ENCODE measurements at places on chromosomes 1 and 21.

- no peak for DNase-seq
Measured at GRCh38 chr1:76687307-76688175, 179.7 kb upstream of the ST6GALNAC5 start.

DNA sequence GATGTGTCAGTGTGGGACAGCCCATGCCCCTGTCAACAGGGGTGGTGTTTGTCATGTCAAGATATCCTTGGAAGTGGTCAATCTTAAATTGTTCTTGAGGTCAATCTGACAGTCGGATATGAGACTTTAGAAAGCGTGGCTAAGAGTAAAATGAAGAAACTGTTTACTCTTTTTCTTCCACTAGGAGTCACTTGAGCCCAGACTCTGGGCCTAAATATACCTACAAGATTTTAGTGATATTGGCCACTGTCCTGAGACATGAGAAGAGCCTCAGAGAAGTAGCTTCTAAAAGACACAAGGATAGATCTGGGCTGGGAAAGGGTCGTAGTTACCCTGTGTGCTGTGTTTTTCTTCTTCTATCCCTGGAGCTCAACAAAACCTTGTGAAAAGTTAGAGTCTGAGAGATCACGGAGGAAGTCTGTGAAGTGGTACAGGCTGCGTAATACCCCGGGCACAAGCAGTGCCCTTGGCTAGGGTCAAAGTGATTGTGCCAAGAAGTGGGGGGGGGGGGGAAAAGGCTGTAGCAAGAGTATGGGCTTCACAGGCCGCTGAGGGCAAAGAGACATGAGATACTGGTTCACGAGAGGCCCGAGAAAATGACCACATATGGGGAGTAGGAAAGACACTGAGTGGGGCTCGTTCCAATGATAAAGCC lies 355.2 kb upstream of the GREM2 start:
- DNase-seq = no peak

GRCh38 chr1:110006516-110006915 lies 22.0 kb downstream of the AHCYL1 start:
- no peak for DNase-seq

- DNase-seq = no peak
Measured at GRCh38 chr1:15342408-15342967, 67.2 kb upstream of the EFHD2 start.

- DNase-seq = no peak
Measured at GRCh38 chr21:16594191-16594590, 864.4 kb downstream of the USP25 start.

DNA sequence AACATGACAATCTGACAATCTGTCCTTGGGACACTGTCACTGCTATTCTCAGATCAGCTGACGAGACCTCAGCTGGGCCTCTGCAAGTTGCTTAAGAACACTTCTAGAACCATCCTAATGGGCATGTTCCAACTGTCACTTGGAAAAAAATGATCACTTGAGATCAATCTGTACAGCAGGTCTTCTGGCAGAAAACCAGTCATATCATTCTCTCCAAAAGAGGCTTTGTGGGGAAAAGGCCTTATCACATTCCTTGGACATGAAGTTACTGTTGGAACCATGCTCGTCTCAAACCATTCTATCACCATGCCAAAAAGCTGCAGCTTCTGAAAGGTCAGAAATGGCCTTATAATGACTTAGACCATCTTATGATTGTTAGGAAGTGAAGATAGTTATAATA lies 744.2 kb downstream of the USP25 start:
- DNase-seq = peak; percentile 14

DNA sequence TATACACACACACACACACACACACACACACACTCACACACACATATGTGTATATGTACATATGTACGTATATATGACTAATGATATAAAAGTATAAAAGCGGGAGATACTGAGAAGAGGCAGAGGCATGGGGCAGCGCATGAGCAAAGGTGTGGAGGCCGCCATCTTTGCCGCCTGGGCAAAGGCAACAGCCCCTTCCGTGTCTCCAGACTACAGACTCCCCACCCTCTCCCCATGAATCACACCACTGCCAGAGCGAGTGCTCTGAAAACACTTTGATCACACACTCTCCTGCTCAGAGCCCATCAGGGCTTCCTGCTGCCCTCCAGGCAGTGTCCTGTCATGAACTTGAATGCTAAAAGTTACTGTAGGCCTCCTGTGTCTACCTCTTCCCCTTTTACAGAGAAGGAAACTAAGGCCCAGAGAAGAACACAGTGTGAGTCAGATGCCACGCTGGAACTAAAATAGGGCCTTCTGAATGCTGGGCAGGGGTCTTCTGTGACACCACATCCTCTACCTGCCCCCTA lies 54.7 kb upstream of the SSBP3 start:
- no peak for DNase-seq

DNA sequence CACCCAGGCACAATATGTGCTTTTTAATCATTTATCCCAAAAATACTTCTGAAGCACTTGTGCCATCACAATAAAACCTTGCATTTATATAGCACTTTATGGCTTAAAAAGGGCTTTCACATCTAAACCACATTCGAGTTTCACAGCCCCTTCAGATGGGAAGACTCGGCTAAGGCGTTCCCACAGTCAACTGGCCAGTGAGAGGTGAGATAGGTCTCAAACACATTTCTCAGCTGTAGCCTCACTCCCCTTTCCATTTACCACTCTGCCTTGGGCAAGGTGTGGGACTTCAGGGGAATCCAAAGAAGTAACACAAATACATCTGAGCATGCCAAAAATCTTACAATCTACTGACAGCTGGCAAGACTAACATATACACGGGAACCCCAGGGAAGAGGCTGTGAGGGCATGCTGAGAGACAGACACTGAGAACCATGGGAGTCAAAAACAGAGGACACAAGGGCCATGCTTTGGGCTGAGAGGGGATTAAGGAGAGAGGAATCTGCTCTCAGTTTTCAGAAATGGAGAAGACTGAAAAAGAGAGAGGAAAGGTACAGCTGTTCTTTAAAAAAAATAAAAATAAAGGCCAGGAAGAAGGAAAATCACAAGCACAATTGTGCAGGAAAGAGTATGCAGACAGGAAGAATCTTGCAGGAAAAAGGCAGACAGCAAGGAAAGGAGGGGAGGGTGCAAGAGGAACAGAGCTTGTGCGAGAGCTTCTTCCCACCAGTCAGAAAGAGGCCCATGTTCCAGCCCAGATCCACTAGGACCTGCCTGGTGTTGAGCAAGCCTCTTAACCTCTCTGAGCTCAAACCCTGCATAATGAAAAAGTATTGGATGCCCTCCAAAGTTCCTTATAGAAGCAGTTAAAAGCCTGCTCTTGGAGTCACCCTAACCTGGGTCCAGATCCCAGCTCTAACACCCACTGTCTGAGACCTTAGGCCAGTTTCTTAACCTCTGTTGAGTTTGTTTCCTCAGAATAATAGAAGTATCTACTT lies 73.5 kb downstream of the JAK1 start:
- no peak for DNase-seq

DNA sequence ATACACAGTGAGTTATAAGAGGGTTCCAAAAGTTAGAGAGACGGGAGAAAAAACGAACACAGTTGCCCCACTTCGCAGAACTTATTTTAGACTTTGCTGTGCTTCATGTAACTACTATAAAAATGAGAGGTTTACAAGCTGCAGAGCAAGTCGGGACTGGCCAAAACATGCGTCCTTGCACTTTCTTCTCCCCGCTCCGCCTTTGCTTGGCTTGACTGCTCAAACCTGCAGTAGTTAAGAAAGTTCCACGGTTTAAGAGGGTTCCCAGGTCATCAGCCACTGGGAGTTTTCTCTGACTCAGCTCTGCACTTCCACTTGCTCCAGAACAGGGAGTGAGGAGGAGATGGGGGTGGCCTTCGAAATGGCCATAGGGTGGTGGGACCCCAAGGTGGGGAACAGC lies 36.2 kb downstream of the CLIC6 start:
- DNase-seq = no peak

DNA sequence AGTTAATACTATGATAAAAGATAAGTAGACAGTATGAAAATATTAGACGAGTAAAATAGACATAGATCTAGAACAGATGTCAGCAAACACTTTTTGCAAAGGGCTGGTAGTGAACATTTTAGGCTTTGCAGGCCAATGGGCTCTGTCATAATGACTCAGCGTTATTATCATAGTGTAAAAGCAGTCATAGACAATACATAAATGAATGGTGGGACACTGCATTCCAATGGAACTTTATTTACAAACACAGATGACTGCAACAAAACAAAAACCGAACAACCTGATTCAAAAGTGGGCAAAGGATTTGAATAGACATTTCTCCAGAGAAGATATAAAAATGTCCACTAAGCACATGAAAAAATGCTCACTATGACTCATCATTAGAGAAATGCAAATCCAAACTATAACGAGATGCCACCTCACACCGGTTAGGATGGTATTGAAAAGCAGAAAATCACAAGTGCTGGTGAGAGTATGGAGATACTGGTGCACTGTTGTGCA lies 7.3 kb downstream of the GSTM5 start:
- DNase-seq = no peak

GRCh38 chr1:227756172-227756959 lies 21.1 kb downstream of the SNAP47 start:
- DNase-seq = peak; percentile 69

DNA sequence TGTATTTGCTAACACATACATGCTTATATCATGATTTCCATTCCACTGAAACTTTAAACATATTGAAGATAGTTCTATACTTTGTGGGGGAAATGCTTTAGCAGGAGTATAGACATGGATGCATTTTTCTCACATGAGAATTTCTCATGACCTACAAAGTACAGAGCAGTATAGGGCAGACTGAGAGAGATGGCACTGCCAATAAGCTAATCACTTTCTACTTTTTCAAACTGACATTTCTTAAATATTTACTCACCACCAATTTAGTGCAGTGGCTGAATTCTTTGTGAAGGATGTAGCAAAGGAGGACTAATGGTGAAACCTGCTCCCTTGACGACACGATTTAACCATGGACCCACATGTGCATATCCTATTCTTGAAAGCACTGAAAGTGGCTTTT lies 923.5 kb downstream of the ADGRL2 start:
- no peak for DNase-seq

DNA sequence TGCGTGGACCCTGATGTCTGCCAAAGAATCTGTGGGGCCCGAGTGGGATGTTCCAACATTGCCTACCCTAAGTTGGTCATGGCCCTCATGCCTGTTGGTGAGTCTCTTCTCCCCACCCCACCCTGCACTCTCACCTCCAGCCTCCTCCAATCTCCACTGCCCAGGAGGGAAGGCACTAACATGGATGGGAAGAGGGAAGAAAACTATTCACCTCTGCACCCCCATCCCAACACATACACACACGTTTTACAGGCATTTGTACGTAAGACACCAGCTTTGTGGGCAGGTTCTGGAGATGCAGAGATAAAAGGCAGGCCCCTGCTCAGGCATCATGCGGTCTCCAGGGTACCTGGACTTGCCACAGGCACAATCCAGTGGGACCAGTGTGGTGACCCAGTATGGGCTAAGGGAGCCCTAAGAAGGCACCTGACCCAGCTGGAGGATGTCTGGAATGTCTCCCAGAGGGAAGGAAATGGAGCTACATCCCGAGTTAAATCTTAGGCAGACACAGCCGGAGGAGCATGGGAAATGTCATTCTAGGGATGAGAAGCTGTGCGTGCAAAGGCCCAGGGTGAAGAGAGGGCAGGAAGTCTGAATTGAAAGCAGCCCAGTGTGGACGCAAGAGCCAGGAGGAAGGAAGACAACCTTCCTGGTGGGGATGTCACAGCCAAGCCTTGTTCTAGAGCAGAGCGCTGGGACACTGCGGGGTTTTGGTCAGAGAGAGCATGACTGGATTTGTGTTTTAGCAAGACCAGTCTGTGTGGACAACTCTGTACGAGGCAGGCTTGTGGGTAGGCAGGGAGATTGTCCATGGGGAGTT lies 11.4 kb downstream of the SLC5A9 start:
- DNase-seq = no peak

DNA sequence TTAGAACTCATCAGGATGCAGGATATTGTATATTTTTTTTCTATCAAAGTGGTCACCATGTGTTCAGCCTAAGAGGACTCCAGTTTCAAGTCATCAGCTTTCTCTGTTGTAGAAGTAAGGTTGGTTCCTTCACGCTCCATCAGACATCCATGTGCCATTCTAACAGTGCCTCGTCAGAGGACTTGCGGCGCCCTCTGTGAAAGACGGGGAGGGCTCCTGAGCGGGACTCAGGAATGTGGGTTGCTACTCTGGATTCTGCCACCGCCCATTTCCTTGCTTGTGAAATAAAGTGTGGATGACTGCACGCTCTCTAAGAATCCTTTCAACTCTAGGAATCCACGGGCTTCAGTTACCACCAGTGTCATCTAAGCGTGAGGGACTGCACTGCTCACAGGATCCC lies 593.5 kb downstream of the KIF26B start:
- DNase-seq = no peak

- peak; percentile 86 for DNase-seq
Measured at GRCh38 chr1:121538943-121539575, 354.3 kb downstream of the SRGAP2C start.

DNA sequence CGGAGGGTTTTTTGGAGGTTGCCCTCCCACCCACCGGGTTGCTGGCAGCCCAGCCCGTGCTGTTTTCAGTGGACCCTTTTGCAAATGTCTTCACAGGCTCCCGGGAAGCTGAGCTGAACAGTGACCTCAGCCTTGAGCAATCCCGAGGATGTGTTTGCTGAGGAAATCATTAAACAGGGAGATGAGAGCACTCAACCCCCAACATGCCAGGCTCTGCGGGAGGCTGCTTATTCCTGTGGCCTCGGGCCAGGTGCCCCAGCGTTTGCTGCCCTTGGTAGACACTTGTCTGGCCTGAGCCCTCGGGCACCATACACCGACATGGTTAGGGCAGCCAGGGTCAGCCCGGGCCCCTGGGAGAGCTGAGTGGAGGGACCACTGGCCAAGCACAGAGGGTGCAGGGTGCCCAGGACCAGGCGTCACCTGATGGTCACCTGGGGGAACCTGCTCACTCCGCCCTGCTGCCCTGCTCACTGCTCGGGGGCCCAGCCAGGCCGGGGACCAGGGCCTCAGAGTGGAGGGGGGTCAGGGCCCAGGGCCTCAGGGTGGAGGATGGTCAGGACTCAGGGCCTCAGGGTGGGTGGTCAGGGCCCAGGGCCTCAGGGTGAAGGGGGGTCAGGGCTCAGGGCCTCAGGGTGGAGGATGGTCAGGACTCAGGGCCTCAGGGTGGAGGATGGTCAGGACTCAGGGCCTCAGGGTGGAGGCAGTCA lies 42.5 kb upstream of the POFUT2 start:
- DNase-seq = peak; percentile 95

GRCh38 chr21:34881421-34881820 lies 167.7 kb downstream of the RUNX1 start:
- peak; percentile 17 for DNase-seq

DNA sequence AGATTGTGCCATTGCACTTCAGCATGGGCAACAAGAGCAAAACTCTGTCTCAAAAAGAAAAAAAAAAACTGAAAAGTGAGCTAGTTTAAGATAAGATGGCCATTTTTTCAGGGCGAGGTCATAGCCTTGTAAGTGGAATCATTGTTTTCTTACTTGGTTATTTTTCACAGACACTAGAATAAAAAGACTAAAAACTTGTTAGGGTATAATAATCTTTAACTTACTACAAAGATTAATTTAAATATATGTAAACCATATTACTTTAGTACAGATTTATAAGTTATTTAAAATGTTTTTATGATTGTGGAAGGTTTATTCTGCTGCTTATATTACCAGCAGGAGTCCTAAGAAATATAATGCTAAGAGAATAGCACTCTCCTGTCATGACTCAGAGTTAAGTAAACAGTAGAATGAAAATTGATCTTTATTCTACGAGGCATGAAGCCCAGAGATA lies 23.5 kb downstream of the ANGPTL1 start:
- DNase-seq = peak; percentile 31

GRCh38 chr1:201517631-201518030 lies 10.7 kb upstream of the CSRP1 start:
- DNase-seq = no peak

GRCh38 chr1:109499661-109500536 lies 6.0 kb downstream of the CYB561D1 start:
- DNase-seq = peak; percentile 53
